ENCODE measurements at places on chromosomes 3 and 15.

DNA sequence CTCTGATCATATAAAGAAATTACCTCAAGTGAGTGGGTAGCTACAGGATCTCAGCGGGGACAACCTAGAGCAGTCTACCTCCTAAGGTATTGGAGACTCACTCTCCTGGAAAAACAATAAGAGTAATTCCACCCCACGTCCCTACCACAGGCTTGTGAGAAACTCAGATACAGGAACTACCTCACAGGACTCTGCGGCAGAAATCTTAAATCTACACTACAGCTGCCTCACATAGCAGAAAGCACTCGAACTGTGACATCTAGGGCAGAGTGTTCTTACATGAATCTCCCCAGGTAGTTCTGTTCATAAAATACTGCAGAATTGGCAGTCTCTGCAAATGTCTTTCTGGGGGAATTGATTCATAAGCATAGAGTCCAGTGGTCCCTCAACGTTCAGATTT lies 382.9 kb upstream of the IL12A start:
- no peak for DNase-seq

- DNase-seq, result no peak
Measured at GRCh38 chr15:26295336-26296085, 432.4 kb upstream of the ATP10A start.

- DNase-seq, result no peak
Measured at GRCh38 chr15:91331581-91331980, 231.5 kb downstream of the SV2B start.

DNA sequence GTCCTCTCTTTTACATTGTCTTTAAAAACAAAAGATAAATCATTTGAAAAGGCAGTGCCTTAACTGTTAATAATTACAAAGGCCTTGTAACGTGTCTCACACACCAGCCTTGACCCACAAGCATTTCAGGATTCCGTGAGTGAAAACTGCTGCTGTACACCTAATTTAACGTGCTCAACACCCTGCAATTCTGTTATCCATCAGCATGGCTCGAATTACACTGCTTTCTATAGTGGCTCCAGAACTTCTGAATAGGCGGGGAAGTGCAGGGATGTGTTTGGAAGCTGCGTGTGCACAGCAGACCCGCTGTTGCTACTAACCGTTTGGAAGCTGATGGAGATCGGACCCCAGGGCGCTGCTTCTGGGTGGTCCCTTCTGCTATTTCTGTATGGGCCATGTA lies 9.9 kb upstream of the ETFA start:
- no peak for DNase-seq

DNA sequence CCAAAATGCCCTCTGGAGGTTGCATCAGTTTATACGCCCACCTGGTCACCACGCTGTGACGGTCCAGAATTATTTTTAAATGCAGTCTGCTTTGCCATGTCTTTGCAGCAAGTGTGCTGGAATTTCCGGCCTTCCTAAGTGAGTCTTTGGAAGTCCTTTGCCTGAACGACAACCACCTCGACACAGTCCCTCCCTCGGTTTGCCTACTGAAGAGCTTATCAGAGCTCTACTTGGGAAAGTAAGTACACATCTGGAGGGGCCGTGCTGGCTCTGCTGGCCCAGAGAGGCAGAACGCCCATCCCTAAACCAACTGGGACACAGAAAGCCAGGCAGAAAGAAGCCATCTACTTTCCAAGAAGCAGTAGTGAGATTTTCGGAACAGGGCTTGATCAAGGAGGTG lies 101.8 kb downstream of the LRRK1 start:
- no peak for DNase-seq

DNA sequence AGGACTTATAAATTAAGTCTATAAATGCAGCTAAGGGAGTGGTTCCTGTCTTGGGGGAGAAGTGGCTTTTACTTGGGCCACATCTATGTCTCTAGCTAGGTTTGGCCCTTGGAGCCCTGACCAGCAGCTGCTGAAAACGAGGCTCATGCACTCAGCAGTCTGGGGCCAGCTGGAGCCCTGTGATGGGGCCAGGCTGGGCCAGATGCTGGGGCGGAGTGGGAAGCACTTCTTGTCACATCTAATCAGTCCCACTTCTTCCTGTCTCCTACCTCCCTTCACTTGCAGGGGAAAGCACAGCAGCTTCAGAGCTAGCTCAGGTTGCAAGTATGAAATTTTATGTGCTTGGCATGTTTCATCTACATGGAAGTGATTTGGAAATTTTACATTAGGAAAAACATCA lies 209.9 kb upstream of the ROPN1 start:
- no peak for DNase-seq

DNA sequence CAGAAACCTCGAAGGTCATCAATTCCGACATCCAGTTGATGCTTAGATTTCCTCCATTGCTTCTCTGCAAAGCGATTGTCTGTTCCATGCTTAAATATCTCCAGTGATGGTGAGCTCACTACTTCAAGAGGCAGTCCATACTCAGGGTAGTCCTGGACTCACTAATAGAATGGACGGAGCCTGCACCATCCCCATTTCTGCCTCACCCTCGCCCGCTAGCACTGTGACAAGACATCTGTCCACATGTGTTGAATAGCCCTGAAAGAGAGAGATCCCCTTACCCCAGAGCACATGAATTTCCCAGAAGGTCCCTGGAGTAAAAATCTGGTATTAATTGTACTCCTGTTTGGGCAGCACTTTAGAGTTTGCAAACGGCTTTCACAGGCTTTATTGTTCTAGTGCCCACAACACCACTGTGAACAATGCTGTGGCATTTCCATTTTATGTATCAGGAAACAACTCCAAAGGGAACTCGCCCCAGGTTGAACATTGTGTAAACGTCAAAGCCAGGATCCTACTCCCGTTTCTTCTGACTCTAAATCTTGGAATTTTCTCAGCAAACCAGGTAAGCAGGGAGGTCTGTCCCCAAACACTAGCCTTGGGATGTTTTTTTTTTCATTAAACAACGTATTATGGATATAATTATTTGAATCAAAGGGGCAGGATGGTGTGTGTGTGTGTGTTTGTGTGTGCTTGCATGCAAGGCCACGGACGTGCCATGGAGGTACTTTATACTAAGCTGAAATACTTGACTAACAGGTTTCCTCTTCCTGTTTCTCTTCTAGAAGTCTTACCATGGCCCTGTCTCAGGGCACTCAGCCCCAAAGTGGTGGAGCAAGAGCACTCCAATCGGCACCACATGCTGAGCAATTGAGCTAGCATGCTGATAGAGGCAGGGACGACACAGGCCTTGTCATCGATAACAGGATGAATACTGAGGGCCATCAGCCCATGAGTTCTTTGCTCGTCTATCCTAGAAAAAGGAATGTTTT lies 198.3 kb downstream of the OPA1 start:
- DNase-seq, result no peak

- no peak for DNase-seq
Measured at GRCh38 chr3:7875925-7876324, 625.7 kb upstream of the LMCD1 start.

DNA sequence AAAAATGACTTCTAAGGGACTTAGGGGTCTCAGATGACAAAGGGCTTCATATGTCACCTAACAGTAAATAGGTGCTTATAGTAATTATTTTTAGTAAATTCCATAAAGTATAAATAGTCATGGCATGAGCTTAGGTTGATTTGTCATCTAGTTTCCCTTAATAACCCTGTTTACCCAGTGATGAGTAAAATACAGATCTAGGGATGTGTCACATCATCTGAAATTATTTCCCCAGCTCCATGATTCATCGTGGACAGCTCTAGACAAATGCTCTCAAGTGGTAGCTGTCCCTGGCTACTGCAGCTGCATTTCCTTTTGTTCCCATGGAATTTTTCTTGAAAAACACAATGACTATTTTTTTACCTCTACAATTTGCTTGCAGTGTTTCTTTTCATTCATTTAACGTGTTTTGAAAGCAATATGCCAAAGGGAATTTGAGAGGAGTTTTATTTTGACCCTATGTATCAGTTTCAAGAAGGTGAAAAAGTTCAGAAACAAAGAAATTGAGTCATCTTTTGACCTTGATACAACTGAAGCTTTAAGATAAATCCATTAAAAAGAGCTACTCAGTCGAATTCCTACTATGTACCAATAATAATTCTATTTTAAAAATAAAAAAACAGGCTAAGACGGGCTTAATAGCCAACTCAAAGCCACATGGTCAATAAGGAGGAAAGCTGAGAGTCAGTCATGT lies 241.6 kb downstream of the KCNMB2 start:
- DNase-seq, result no peak

DNA sequence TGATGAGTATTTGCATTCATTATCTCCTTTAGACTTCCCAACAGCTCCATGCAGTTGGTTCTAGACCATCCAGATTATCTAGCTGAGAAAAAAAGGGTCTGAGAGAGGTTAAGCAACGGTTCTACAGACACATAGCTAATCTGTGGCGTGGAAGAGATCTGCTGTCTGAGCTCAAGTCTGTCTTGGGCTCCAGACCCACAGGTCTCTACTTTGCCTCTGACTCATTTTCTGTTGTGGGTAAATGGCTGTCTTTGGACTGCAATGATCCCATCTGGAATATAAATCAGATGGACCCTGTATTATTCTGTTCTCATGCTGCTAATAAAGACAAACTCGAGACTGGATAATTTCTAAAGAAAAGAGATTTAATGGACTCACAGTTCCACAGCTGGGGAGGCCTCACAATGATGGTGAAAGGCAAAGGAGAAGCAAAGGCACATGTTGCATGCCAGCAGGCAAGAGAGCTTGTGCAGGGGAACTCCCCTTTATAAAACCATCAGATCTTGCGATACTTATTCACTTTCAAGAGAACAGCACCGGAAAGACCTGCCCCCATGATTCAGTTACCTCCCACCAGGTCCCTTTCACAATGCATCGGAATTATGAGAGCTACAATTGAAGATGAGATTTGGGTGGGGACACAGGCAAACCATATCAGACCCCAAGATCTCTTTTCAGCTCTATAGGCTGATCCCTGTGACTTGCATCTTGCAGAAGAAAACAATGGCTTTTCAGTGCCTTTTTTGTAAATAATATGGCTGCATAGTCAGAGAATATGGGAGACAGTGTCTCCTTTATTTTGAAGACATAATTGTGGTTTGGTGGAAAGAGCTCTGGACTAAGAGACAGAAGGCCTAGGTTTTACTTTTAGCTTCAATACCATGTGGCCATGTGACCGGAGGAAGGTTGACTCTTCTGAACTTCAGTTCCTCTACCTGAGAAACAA lies 24.7 kb downstream of the CEMIP start:
- DNase-seq, result peak; percentile 54

DNA sequence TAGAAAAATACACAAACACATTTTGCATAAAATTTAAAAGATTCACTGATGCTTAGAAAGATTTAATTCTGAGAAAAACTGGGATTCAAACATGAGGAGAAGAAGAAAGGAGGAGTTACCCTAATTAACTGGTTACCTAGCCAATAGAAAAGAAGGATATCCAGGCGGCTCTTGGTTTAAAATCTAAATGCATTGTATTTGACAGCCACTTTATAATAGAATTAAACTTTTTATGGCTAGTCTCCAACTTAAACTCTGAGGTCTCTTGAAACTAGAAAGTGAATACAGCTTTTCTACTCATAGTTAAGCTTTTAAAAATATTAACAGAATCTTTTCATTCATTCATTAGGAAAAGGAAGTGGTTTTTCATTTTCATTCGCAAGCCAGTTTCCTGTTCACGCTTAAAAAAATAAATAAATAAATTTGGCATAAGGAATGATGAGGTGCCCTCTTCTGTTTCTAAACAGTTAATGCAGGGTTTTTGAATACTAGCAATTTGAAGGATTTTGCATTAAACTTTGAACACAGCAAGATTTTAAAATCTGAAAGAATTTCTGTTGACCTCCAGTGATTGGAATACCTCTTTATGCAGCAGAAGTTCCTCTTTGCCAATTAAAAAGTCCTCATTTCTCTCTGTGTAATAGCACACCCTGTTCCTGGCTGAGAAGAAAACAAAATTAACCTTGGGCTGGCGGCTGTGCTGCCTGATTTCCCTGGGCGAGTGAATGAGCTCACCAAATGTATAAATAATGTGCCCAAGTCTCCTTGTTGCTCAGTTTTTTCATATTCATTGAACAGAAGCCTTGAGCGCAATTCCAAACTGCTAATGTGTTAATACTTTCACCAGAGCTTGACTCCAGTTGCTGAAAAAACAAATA lies 105.1 kb downstream of the ZMAT3 start:
- peak; percentile 15 for DNase-seq

GRCh38 chr15:72861354-72861910 lies 77.9 kb upstream of the ADPGK start:
- DNase-seq, result no peak

DNA sequence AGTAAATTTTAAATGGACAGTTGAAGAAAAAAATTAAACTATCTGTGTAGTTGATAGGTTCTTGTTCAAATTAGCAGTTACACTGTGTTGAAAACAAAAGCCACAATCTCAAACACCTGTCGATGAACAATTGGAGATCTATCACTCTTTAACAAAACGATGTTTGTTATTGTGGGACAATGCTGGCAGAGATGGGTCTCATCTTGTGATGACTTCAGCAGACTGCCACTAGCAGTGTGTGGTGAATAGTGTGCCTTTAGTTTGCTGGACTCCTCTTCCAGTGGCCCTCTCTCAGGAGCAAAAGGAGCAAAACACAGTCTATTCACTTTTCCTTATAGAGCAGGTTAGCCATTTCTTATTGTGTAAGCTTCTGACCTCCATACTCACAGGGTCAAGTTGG lies 14.7 kb upstream of the TRIM59 start:
- no peak for DNase-seq

DNA sequence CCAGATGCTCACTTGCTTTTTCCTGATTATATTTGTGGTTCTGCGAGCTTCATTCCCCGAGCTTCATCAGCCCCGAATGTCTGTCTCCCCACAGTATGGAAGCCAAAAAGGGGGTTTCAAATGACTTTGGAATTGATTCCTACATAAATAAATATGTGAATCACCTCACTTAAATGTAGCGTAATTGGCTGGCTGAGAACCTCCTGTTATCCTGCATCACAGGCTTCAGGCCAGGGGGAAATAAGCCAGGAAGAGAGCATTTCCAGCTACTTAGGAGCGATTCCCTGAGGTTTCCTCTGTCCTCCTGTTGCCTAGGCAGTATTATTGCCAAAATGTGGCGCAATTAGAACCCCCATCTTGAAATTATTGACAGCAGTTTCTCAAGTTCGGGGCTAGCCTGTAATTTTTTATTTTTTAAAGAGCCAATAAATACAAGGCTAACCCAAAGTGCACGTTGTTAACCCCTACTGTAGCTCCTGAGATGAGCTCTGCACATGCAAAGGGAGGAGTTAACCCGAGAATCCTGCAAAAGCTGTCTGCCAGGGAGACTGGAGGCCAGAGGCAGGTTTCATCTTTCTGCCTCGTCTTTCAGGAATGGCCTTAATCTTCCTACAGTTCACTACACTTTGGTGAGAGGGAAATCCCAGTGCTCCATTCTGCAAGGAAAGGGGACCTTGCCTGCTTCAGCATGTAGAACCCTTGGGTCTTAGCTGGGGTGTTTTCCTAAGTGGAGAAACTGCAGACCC lies 148.2 kb downstream of the ADAMTS9 start:
- no peak for DNase-seq
